Thyroid gland (tissue), 4 donors: ENCODE measurements at places on chromosomes 2 and 18.

GRCh38 chr2:40033781-40034180 lies 254.7 kb upstream of the THUMPD2 start:
- DNase-seq, result no peak

DNA sequence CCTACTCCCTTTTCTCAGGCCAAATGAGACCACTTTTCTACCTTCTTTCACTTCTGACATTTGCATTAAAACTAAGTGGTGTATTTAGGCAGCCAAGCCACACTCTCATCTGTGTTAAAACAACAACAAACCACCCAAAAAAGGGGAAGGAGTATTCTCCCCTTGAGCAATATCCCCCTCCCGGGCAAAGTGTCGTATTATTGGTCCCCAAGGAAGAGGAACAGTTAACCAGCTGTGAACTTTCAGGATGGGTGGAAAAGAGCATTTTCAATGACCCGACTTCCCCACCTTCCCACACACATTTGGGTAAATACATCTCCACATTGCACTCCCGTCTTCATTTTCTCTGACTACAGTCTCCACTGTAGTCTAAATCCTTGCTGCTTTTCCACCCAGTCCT lies 44.3 kb downstream of the FEZ2 start:
- DNase-seq, result no peak

DNA sequence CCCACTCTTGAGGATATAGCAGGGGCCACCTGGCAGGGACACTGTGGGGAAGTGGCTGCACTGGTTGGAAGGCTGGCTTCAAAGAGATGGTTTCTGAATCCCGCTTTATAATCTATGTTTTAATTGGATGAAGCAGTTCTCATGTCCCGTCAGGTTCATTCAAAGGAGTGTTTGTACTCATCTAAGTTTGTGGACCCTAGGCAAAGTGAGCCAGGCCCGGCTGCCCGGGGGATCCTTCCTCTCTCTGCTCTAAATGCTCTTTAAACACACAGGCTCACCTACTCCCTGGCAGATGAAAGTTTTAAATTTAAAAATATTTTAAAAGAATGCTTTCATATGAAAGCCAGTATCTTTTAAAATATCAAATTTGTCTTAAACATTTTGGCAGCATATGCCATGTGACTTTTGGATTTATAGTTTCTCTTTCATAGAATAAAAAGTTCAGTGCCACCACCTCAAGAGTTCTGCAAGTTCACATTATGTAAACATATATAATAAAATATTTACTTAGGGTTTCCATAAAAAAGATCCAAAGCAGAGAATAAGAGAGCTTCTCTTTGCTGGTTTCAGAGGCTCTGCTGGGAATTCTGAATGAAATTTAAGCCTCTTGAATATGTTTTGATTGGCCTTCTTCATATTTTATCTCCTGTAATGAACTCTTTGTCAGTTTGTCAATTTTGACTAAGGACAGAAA lies 143.5 kb upstream of the ALPP start:
- DNase-seq, result no peak

GRCh38 chr2:237125967-237126366 lies 40.3 kb downstream of the COPS8 start:
- no peak for DNase-seq

GRCh38 chr2:45713136-45713535 lies 61.7 kb downstream of the PRKCE start:
- no peak for DNase-seq

DNA sequence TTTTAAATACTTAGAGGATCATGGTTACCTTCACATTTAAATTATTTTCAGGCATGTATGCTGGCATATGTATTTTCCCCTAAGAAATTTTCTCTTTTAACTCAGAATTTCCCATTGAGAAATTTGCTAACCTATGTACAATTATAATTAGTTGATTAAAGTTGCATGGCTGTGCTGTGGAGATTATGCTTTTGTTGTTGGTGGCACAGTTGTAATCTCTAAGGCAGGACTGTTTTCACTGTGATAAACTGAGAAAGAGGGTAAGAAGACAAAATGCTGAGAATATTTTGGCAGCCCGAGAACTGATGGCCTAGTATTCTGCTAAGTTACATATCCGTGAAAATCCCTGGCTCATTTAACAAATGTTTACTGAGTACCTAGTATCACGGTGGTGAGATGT lies 1.4 kb downstream of the VRK2 start:
- no peak for DNase-seq

- no peak for DNase-seq
Measured at GRCh38 chr2:81853341-81853740, 1548.8 kb upstream of the LRRTM1 start.

- DNase-seq, result no peak
Measured at GRCh38 chr18:78777992-78778391, 201.6 kb upstream of the SALL3 start.

GRCh38 chr2:215914777-215915165 lies 98.6 kb downstream of the MREG start:
- DNase-seq, result no peak

DNA sequence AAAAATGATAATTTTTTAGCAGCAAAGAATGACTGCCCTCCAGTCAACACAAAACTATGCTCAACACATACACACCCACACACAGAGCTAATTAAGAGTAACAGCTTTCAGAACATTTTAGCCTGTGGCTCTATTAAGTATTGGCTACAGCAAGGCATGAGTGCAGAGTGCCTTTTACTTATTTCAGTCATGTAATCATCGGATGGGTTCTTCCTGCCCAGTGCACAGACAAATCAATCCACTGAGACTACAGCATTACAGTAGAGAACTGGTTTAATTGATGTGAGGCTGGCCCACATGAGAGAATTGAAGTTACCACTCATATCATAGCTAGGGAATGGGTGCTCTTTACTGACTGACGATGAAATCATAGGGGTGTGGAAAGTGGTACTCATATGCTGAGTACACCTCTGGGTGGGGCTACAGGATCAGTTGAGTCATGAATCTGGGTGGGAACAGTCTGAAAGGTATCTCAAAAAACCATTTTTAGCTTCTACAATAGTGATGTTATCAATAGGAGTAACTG lies 241.0 kb downstream of the FSIP2 start:
- no peak for DNase-seq

- no peak for DNase-seq
Measured at GRCh38 chr2:218421027-218421426, 2.1 kb downstream of the VIL1 start.

- no peak for DNase-seq
Measured at GRCh38 chr18:48749768-48750167, 201.0 kb downstream of the SMAD7 start.

DNA sequence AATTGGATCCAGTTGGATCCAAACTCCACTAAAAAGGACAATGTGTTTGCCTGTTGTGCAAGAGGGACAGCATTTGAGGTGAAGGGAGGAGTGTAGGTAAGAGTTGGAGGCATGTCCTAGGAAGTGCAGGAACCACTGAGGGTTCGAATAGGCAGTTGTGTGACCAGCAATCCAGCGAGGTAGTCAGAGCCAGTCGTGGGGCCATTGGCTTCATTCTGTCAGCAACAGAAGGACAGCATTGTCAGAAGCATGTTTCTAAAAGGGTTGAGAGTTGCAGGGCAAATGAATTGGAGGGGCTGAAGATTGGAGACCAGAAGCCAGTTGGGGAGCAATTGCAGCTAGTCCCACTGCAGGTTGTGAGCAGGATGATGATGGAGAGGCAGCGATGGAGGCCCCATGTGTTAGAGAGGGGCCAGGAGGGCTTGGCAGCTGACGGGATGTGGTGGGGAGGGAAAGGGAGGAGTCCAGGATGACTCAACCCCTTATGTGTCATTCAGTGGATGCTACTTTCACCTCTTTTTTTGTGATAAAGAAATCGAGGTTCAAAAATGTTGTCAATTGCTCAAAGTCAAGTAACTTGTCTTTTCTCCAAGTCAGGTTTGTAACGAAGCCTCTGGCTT lies 96.7 kb upstream of the SIX3 start:
- no peak for DNase-seq

DNA sequence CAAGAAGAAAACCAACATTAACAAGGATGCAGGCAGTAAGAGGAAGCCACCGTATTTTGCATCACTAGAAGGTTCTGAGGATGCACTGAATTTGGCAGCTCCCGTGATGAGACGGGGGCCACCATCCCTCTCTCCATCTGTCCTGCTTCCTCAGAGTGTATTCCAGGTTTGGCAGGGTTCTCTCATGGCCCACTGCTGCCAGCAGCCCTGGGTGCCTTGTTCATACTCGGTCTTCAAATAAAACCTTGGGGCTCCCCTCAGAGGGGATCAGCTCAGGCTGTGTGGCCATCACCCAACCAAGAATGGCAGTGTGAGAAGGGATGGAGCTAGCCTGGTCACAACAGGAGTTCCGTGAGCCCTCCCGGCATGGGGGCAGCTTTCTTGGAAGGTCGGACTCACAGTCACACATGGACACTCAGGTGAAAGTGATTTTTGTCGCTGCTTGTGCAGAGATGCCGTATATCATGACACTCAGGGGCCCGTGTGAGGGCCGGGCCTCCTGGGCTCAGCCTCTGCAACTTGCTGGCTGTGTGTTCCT lies 12.8 kb upstream of the MBP start:
- no peak for DNase-seq

DNA sequence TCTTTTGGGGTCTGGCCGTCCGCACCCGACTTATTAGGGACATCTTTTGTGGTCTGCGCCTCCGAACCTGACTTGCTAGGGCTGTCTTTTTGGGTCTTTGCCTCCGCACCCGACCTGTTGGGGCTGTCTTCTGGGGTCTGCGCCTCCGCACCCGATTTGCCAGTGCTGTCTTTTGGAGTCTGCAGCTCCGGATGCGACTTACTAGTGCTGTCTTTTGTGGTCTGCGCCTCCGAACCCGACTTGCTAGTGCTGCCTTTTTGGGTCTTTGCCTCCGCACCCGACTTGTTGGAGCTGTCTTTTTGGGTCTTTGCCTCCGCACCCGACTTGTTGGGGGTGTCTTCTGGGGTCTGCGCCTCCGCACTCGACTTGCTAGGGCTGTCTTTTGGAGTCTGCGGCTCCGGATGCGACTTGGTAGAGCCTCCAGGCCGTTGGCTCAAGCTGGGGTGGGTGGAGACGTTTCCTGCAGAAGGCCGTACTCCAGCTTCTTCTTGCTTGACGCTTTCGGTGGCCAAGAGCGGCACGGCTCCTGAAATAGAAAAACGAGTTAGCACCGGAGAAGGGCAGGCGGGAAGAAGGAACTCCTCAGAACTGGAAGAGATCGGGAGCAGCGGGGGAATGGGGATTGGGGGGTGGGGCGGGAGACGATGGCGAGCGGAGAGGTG lies 498 bp downstream of the TGOLN2 start:
- DNase-seq, result peak; percentile 47

DNA sequence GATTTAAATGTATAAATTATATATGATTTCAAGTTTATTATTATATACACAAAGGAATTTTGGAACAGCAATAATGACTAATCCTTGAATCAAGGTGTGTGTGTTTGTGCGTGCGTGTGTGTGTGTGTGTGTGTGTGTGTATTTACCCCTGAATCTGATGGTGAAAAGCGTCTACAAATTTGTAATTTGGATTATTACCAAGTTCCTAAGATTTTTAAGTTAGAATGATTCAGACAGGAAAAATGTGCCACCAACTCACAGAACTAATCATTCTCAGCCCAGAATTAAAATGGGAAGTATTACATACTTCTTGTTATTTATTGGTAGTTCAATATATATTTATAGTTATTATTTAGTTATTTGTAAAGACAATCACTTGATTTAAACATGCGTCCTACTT lies 12.3 kb downstream of the CALCRL start:
- no peak for DNase-seq

DNA sequence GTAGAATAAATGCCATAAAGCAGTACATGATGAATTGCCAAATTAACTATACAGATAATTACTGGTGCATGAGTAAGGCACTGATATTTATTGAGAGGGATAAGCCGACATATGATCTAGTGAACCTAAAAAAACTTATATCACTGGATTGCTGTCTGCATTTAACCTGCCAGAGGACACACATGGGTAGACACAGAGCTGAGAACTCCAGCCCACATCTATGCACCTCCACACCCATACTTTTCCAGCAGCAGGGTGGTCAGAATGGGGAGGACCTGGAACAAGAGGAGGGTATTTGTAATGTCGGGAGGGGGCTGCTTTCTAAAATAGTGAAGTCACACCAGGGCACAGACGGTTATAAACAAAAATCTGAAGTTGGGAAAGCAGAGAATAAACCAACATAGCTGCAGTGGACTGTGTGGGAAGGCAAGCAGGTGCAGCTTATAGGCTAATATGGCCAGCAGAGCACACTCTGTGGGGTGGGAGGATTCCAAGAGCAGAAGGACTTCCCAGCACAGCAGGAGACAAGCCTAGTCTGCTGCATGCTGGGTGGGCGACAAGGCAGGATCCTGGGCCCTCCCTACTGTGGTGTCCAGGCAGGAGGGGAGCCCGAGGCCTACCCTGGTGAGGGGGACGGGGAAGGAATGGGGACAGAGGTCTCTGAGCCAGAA lies 17.2 kb downstream of the ST3GAL5 start:
- no peak for DNase-seq

DNA sequence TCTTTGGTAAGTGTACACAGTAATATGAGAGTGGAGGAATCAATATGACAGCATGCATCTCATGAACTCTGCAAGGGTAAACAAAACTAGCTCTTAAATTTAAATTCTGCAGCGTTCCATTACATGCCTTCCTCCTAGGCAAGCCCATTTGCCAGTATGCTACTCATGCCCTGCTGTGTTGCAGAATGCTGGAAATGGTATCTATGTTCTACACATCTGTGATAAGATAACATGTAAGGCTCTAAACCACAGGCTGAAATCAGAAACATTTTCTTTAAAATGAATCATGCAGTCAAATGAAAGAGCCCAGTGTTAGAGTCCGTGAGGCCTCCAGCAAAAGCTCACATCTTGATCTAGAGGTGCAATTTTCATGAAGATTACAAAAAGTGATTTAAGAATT lies 112.8 kb upstream of the FN1 start:
- DNase-seq, result no peak

DNA sequence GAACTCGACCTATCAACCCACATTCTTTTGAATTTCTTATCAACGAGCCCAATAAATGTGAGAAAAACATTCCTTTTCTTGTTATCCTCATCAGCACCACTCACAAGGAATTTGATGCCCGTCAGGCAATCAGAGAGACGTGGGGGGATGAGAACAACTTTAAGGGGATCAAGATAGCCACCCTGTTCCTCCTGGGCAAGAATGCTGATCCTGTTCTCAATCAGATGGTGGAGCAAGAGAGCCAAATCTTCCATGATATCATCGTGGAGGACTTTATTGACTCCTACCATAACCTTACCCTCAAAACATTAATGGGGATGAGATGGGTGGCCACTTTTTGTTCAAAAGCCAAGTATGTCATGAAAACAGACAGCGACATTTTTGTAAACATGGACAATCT lies 378.2 kb downstream of the STK39 start:
- DNase-seq, result no peak

DNA sequence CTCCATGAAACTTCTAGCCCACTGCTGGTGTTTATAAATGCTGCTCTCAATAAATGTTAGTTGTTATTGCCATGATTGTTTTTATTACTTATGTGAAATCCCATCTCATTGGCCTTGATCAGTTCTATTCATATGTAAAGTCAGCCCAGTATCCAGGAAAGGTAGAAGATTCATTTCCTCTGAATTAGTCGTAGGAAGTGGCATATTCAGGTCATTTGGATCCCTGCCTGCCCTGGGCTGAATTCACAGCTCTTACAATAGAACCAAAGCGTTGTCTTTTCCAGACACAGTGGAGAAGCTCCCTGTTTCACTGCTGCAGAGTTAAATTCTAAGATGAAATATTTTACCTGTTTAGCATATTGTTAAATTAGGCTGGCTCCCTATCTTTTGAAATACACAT lies 70.3 kb downstream of the MAIP1 start:
- DNase-seq, result no peak

- DNase-seq, result no peak
Measured at GRCh38 chr18:24319757-24320156, 77.9 kb downstream of the OSBPL1A start.
